BE2C (cell line): ENCODE measurements at places on chromosomes 11 and 22.
A peak's percentile ranks its signal among the peaks of the same experiment; 100 is the strongest.

- no peak for DNase-seq
Observed at GRCh38 chr11:134628426-134628825, 216.4 kb upstream of the B3GAT1 start.

- DNase-seq, result no peak
Observed at GRCh38 chr11:60699284-60699691, at the start of gene MS4A8. TSS of gene MS4A8 (plus strand) at chr11:60699612. CDS start at chr11:60700861, 1,249 bp downstream.

- DNase-seq, result no peak
Observed at GRCh38 chr11:108663154-108663877, 1.6 kb upstream of the DDX10 start.

- DNase-seq, result no peak
Observed at GRCh38 chr11:65862191-65862735, 2.0 kb downstream of the MUS81 start.

GRCh38 chr11:58502004-58502403 is 5.9 kb downstream of the OR5B21 start:
- no peak for DNase-seq

- no peak for DNase-seq
Observed at GRCh38 chr11:122705396-122705795, 49.9 kb downstream of the UBASH3B start.

DNA sequence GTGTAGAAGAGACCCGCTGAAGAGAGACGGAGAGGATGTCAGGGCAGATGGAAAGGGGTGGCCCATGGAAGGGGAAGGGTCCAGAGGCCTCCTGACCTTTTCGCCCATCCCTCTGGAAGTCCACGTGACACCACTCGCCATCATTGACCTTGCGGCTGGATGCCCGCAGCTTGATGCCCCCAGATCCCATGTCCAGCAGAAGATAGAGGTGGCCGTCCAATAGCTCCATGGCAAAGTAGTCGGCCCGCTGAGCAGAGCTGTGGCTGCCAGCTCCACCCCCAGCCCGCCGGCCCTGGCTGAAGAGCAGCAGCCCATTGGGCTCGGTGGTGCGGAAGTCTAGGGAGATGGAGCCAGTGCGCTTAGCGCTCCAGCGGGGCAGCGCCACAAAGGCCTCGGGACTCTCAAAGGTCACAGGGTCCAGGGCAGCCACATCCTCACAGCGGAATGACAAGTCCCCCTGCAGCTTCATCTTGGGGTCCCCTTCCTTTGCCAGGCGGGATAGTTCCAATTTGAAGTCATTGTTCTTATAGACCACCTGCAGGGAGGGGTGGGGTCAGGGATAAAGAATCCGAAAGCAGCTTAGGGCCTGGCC is 55.7 kb downstream of the NRXN2 start:
- no peak for DNase-seq

- DNase-seq, result no peak
Observed at GRCh38 chr11:16862726-16863125, 124.3 kb downstream of the C11orf58 start.

GRCh38 chr22:29733362-29734201 is 13.8 kb downstream of the CABP7 start:
- DNase-seq, result peak; percentile 94

GRCh38 chr22:26903030-26903856 is 245.9 kb downstream of the MIAT start:
- no peak for DNase-seq

GRCh38 chr22:48118654-48119053 is 1356.2 kb downstream of the TBC1D22A start:
- no peak for DNase-seq

GRCh38 chr22:29691636-29692326 is 28.0 kb upstream of the CABP7 start:
- DNase-seq, result no peak

GRCh38 chr11:133526790-133527189 is 5.5 kb downstream of the OPCML start:
- no peak for DNase-seq

GRCh38 chr11:24509114-24509513 is 12.3 kb downstream of the LUZP2 start:
- DNase-seq, result no peak

- DNase-seq, result no peak
Observed at GRCh38 chr11:2436521-2437031, 7.7 kb downstream of the TRPM5 start.

DNA sequence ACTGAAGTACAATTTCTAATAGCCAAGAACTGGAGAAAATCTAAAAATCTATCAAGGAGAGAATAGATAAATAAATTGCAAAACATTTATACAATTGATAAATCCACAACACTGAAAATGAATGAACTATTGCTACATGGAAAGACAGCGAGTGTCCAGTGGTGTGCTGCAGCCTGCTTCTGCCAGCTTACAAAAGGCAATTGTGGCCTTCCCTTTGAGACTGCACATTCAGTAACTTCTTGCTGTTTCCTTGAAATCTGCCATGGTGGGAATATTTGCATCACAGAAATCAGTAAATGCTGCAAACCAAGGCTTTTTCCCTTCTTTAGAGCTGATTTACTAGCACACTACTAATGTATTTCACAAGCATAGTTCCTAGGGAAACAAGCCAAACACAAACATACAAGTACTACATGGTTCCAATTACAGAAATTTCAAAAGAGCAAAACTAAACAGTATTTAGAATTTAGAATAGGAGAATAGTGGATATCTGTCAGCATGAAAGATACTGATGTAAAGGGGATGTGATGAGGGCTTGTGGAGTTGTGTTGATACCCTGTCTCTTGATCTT is 76.9 kb upstream of the TRIM77 start:
- no peak for DNase-seq

GRCh38 chr11:124199702-124200101 is 16.6 kb downstream of the OR10D3 start:
- no peak for DNase-seq

DNA sequence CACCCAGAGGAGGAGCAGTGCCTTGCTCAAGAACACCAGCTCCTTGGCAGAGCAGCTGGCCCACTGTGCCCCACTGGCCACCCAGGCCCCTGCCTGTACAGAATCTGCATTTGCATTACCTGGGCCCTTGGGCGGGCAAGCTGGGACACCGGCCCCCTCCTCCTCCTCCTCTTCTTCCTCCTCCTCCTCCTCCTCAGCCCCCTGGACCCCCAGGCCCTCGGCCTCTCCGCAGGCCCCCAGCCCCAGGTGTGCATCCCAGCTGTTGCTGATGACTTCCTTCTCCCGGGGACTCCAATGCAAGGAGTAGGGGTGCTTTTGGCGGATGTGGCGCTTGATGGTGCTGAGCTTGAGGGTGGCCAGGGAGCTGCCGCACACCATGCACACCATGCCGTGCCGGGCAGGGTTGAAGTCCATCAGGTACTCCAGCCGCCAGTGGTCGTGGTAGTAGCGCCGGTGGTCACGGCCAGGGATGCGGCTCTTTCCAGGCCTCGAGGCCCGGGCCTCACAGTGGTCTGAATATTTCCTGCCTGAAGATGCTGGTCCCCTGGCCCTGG is 2.8 kb downstream of the ZFTA start:
- no peak for DNase-seq

DNA sequence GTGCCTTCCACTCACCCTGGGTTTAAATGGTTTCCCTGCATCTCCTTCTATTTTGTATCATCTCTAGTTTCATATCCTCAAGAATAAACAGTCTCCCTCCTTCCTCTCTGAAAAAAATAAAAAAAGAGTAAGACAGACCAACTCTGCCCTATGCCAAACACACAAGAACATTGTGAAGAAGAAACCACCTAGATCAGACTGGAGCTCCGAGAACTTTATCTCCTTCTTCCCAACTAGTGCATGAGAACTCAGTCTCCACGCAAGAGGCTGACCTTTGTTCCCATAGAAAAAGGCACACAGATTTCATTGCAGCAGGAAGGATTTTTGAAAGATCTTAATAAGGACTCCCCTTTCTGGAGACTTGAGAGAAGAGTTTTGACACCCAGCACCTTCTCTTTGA is 8.7 kb upstream of the PEX26 start:
- no peak for DNase-seq

- DNase-seq, result no peak
Observed at GRCh38 chr22:48855593-48856307, 971.9 kb downstream of the BRD1 start.

DNA sequence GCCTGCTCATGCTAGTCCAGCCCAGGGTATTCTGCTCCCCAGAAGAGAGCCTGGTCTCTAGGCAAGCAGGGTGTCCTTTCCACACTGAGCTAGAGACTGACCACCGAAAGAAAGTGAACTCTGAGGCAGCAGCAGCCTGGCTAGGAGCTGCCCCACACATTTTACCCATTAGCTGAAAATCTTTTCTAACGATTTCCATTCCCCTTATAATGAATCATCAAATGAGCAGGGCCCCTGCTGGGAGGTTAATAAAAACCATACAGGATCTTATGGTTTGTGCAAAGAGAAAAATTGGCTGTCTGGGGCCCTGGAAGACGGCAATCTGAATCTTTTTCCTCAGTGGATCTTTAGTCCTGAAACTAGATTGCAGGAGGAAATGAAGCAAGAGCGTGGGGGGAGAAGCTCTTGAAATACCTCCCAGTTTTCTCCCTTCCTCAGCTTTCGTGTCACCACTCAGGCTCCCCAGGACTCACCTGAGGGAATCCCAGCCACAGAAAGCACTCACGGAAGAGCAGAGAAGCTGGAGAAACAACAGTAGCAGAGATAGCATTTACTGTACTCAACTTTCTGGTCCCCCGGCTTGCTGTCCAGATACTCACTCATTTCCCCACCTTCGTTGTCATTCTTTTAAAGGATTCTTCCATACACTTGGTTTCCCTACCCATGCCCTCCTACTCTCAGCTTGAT is 74.7 kb upstream of the CD44 start:
- DNase-seq, result no peak

DNA sequence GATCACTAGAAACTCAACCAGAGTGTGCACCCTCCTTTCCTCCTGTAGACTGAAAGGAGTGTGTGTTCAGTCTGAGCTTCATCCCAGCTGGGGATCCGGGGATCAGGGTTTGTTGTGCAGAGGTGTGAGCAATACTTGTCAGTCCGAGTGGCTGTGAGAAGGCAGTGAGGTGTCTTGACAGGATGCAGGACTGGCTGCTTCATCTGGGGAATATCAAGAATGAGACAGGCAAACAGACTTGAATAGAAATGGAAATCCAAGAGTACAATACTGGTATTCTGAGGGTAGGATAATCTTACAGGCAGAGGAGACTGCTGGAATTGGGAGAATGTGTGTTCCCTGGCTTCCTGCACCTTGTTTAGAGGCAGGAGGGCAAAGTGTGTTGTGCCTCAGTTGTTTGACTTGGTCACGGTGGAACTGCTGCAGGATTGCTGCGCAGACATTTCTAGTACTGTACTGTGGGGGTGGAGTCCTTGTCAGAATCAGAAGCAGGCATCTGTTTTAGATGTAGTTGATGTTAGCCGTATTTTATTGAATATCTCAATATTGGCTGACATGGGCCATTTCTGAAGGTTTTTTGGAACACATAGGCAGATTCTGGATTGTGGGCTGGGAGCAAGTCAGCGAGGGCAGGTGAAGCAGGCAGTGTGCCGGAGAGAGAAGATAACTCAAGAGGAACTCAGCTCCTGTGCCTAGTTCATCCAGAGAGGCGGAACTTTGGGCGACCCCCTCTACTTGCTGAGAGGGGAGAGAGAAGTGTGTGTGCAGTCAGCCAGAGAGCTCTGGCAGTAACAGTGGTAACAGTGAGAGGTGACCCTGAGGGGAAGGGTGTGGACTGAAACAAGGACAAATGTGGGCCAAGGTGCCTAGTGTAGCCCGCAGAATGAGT is 27.1 kb upstream of the GRK2 start:
- no peak for DNase-seq

DNA sequence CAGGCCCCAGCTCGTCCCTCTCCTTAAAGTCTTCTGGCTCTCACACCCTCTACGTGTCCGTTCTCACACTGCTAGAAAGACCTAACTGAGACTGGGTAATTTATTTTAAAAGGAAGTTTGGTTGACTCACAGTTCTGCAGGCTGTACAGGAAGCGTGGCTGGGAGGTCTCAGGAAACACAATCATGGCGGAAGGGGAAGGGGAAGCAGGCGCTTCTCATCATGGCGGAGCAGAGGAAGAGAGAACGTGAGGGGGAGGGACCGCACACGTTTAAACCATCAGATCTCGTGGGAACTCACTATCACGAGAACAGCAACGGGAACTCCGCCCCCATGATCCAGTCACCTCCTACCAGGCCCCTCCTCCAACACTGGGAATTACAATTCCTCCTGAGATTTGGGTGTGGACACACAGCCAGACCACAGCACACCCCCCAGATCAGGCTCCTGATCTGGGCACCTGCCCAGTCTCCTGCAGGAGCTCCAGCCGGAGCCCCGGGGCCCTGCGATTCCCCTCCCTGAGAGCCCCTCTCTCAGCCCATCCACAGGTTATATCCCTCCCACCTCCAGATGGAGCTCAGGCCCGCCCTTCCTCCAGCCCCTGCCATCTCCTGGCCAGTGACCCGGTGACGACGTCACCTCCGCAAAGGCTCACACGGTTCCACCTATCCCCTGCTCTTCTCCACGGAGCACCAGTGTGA is 170.2 kb downstream of the BRD1 start:
- no peak for DNase-seq

- DNase-seq, result peak; percentile 78
Observed at GRCh38 chr11:119338318-119338890, 2.3 kb downstream of the C1QTNF5 start.

DNA sequence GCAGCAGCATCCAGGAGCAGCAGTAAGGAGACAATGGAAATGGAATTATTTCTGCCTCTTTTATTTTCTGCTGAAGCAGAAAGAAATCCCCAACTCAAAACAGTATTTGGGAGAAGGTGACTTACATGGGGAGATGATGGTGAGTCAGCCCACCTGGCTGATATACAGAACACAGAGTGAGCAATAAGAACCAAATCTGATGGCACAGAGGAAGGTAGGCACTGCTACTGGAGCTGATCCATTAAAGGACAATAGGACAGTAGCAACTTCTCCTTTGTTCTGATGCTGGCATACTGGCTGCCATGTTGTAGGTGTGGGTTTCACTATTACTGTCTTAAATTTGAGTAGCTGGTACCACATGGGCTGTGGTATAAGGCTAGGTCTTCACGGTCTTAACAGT is 45.2 kb downstream of the CLPB start:
- DNase-seq, result no peak

DNA sequence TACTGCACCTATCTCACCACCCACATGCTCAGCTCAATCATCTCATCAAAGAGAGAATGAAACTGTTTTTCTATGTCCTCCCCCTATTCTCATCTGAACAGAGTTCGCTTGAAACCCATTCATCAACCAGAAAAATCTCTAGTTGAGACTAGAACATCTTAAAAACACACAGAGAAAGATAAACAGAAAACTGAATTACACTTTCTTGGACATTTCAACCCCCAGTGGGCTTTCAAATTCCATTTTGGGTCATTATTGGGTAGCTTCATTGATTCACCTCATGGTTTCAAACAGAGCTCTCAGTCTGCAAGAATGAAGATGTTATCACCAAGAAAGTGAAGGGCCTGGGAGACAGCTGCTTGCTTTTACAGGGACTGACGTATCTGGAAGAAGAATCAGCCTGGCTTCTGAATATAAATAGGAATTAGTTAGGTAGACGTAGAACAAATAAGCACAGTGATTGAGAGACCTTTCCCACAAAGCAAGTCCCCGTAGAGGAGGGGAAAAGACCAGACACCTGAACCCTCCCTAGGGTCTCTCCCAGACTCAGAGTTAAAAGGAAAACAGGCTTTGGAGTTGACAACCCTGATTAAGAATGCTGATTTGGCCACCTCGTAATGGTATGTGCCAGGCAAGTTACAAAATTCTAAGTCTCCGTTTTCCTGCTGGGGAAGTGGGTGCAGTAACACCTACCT is 155.7 kb downstream of the BBOX1 start:
- DNase-seq, result no peak
